ENCODE measurements at places on chromosomes 6 and 20.

GRCh38 chr6:107421696-107422256, 37.6 kb downstream of the PDSS2 start:
- DNase-seq = no peak

GRCh38 chr6:22807261-22807660, 237.9 kb downstream of the HDGFL1 start:
- DNase-seq = no peak

DNA sequence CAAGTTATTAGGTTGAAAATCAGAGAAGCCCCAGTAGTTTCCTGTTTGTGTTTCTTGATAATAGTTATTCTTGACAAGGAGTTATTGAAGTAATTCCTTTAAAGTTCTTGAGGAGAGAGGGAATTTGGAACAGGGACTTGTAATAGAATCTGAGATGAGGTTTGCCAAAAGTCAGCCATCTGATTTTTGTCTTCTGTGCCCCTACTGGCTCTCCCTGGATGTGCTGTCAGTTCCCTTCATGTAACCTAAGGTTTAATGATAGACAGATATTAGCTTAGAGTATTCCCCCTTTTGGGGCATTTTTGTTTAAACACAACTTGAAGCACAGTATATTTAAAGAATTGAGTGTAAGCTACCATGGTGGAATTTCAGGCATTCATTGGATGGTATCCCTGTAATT, 71.4 kb downstream of the CARMIL1 start:
- no peak for DNase-seq

GRCh38 chr6:97066056-97066455, 141.5 kb downstream of the KLHL32 start:
- no peak for DNase-seq

DNA sequence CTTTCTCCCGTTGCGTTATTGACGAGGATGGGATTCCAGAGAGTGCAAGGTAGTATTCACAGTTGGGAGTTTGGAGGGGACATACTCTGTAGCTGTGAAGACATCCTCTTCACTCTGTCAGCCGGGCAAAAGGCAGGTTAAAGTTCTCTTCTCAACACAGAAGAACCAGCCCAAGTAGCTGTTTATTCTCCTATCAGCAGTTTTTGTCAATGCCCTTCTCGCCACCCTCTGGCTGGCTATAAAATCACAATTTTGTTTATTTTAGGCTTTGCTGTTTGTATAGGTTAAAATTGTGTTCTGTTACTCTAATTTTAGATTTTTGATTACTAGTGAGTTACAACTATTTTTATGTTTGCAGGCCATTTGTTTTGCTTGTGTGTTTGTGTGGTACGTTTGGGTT, 37.9 kb upstream of the MAS1 start:
- peak; percentile 15 for DNase-seq

- DNase-seq = no peak
Measured at GRCh38 chr6:47076422-47077344, 34.6 kb upstream of the ADGRF1 start.

- DNase-seq = peak; percentile 31
Measured at GRCh38 chr6:11277275-11278206, 45.1 kb upstream of the NEDD9 start.

GRCh38 chr6:56996401-56996800, 41.5 kb downstream of the BEND6 start:
- DNase-seq = no peak

DNA sequence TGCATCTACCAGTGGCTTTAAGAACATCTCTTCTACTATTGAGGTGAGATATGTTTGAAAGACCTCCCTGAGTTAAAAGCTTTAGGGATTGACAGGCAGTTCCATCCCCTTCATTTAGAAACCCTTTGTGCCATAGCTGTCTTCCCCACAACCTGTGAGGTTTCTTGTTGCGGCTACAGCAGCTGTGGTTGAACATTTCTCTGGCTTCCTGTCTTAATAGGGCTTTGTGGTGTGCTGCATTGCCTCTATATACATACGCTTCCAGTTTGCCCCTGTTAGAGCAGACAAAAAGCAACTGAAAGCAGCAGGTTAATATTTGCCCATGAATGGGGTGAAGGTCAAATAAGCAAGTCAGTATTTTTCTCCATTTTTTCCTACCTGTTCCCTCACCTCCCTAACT, 210.2 kb downstream of the TMEM200A start:
- no peak for DNase-seq

- peak; percentile 94 for DNase-seq
Measured at GRCh38 chr6:143271024-143271423, 179.5 kb downstream of the ADAT2 start.

DNA sequence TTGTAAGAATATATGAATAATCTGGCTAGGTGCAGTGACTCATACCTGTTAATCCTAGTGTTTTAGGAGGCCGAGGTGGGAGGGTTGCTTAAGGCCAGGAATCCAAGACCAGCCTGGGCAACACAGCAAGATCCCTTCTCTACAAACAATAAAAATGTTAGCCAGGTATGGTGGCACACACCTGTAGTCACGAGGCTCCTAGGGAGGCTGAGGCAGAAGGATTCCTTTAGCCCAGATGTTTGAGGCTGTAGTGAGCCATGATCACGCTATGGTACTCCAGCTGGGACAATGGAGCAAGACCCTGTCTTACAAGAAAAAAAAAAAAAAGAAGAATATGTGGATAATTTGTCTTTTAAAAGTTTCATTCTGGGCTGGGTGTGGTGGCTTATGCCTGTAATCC, 75.4 kb downstream of the SH3BGRL2 start:
- DNase-seq = no peak

DNA sequence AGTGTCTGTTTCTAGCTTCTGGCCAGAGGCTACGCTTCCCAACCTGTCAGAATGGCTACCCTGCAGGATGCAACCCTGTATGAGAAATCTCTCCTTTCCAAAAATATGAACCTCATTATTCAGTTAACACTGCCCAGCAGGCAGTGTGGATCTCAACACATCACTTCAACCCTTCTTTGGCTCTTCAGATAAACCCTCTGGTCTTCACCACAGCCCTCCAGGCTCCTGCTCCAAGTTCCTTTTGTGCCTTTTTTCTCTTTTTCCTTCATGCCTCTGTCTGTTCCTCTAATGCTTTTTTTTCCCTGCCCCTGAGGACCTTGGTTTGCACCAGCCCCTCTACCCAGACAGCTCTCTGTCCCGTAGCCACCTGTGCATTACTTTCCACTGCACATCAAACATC, 207.4 kb downstream of the MYLK4 start:
- no peak for DNase-seq

- DNase-seq = peak; percentile 8
Measured at GRCh38 chr6:166477647-166478365, 95.1 kb upstream of the MPC1 start.

GRCh38 chr20:51005214-51005613, 17.7 kb downstream of the KCNG1 start:
- no peak for DNase-seq

GRCh38 chr20:62487561-62488354, 12.0 kb upstream of the GATA5 start:
- DNase-seq = no peak
